ENCODE measurements at places on chromosomes 7 and 10. TPM values are rescaled to one million over a fixed set of nuclear protein-coding genes. Genes with fewer than 3 reads are reported as not detected.

The GATAD1 gene
- 34.7 TPM for total RNA-seq

DNA sequence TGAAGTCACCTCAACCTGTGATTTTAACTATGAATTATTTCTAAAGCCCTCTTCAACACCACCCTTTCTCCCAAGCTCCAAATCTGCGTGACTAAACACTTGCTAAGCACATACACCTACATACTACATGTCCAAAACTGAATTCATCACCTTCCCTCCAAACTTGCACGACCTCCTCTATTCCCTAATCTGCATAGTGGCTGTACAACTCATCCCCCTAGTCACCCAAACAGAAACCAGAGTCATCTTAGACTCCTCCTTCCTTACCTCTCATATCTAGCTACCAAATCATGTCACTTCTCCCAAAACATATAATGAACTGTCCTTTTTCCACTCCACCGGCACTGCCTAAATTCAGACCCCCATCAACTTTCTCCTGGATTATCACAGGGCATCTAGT, 16.2 kb downstream of the ARHGAP21 start:
- no peak for DNase-seq

- DNase-seq, result no peak
Observed at GRCh38 chr7:96023387-96023786, 251.0 kb downstream of the DYNC1I1 start.

- DNase-seq, result no peak
Observed at GRCh38 chr10:111116211-111116610, 39.4 kb downstream of the ADRA2A start.

- DNase-seq, result no peak
Observed at GRCh38 chr7:5679813-5680473, 101.5 kb downstream of the RNF216 start.

DNA sequence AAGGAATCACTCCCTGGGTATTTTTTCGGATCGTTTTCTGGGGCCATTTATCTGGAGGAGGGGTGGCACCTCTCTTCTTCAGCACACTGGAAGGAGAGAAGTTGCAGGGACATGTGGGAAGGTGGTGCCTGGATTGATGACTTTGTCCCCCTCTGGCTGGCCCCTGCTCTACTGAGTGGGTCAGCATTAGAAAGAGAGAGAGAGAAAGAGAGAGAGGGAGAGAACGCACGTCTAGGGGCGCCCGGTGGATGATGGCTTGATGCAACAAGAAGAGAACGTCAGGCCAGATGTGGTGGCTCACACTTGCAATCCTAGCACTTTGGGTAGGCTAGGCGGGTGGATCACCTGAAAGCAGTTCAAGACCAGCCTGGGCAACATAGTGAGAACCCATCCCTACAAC, 5.5 kb upstream of the MUC12 start:
- DNase-seq, result no peak

The KLLN gene
- total RNA-seq, result 0.71 TPM

DNA sequence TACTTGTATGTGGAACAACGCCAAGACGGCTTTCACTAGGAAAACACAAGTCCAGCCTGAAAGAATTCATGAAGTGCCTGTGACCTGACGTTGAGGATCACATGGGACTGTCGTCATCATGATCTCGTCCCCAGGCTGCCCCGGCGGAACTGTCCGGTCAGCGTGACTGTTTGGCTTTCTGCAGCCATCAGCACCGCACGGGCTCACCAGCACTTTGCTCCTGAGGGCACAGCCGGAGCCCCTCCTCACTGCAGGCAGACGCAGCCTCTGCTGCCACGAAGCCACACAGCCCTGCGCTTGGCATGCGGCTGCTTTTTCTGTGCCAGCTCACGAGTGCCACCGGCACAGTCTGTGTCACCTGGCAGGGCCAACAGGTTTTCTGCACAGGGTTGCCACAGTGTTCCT, 9.4 kb upstream of the GET4 start:
- no peak for DNase-seq
